ENCODE measurements at places on chromosomes 13 and 19.

DNA sequence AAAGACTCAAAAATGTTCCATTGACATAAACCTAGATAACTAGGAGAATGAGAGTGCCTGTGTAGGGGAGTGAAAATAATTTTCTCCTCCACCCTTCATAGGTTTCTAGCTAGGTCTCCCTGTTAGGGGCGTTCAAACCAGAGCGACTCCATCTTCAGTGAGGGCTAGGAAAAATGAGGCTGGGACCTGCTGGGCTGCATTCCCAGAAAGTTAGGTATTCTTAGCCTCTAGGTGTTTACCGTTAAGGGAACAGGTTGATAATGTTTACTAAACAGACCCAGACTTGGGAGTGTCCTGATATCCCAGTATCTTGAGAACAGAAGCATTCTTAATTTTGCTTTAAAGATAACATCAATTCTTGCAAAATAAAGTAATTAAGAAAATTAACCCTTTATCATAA is 20.1 kb downstream of the PABPC3 start:
- no peak for DNase-seq

DNA sequence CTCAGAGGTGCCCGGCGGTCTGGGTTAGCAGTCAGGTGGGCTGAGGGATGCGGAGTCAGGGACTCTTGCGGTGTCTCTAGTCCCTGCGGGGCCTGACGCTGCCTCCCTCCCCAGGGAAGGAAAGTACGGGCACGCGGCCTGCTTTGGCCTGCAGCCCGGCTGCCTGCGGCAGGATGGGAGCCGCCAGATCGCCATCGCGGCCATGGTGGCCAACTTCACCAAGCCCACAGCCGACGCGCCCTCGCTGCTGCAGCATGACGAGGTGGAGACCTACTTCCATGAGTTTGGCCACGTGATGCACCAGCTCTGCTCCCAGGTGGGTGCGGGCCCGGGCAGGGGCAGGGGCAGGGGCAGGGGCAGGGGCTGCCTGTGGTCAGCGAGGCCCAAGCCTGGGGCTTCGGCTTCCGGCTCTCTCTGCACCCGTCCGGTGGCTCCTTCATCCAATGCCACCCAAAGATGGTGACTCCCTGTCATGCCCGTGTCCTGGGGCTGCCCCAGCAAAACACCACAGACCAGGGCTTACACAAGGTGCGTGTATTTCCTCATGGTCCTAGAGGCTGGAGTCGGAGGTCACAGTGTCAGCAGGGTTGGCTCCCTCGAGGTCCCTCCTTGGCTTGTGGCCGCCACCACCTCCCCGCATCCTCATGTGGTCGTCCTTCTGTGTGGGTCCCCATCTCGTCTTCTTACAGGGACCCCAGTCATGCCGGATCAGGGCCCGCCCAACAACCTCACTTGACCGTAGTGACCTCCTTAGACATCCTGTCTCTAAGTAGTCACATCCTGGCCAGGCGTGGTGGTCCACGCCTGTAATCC is 11.3 kb upstream of the ZNF554 start:
- DNase-seq = no peak

DNA sequence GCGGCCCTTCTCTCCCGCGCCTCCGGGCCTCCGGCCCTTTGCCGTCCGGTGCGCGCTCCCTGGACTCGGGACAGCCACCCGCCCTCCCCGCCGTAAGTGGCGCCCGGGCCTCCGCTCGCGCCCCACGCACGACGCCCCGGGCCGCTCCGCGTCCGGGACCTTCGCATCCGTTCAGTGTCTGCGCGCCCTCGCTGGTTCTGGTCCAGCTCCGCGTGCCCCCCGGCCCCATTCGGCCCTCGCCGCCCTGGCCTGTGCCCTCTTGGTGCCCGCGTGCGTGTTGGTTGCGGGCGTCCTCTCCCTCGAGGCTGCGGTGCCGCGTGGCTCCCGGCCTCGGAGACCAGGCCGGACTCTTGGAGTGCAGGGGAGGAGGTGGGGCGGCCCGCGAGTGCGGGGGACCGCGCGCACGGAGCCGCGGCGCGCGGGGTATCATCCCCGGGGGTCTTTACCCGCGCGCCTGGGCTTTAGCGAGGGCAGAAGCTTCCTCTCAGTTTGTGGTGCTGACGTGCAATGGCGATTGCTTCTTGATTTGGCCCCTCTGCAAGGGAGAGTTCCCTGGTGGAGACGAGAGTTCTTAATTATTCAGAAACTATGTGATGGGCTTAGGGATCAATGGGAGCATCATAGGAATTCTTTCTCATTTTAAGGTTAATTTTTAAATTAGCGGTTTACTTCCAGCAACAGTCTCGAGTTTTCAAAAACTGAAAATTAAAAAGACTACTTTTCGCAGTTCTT is 757 bp downstream of the WASF3 start:
- no peak for DNase-seq

DNA sequence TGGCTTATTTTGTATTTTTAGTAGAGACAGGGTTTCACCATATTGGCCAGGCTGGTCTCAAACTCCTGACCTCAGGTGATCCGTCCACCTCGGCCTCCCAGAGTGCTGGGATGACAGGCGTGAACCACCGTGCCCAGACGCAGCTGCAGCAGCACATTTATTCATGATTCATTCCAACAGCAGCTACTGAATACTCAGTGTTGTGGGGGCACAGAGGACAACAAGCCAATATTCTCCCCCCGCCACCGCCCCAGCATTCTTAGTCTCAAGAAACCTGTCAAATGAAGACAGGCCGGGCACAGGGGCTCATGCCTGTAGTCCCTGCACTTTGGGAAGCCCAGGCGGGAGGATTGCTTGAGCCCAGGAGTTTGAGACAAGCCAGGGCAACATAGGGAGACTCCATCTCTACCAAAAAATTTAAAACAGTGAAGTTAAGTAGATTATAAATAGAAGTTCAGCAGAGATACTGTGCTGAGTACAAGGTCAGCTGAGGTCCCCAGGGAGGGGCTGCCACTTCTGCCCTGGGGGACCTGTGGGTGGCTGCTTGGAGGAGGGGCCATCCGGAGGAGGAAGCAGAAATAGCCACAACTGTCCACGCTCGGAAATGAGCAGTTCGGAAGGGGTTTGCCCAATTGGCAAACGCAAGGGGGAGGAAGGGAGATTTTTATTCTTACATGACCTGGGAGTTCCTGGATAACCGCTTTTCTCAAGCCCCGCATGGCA is 4.3 kb downstream of the DOT1L start:
- no peak for DNase-seq

GRCh38 chr19:2779121-2779740 is 3.8 kb downstream of the SGTA start:
- no peak for DNase-seq

Data from AG04450 (cell line).